CD4-positive, alpha-beta T cell treated with Interleukin-15 for 4 hours (primary cell): ENCODE measurements at places on chromosomes 7 and 10.

DNA sequence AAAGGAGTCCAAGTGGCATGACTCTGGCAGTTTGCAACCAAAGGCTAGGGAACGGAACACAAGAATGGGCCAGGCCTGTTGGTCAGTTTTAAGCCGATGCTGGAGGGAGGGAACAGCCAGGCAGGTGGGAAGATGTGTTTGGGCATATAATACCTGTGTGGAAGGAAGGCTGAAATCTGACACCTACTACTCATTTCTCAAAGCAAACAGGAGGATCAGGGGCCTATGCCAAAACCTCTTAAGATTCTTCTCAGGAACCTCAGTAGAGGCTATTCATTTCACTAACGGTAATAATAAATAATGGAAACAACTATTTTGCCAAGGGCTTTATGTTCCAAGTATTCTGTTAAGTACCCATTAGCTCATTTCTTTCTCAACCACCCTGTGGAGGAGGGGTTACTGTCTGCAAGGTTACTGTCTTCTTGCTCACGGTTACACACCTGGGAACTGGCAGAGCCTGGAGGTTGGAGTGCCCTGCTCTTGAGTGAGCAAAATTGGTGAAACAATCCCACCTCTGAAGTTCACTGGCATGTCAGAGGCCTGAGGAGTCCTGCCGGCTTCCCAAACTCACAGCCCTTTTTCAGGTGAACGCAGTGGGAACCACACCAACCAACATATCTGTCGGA, 35.5 kb downstream of the GOT1 start:
- no peak for DNase-seq

GRCh38 chr7:27189295-27189996, 4.4 kb upstream of the HOXA11 start:
- DNase-seq: no peak

GRCh38 chr10:43226851-43227845, 39.7 kb downstream of the RASGEF1A start:
- DNase-seq: no peak

DNA sequence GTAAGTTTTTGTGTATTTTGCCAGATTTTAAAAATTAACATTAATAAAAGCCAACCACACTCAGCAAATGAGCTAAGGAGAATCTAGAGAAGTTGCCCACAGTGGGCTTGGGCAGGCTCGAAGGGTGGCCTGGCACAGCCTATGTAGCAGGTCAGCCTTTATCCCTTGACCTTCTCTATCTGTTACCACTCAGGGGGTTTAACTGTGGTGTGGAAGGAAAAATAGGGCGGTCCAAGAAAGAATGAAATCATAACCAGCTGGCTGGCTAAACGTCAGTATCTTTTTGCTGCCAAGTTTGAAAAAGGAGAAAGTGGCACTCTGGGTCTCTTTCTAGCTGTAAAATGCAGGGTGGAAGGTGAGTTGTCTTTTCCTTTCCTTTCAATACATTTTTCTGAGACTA, 130.3 kb upstream of the ASAH2 start:
- no peak for DNase-seq
